ENCODE measurements at places on chromosomes 5 and 9.

DNA sequence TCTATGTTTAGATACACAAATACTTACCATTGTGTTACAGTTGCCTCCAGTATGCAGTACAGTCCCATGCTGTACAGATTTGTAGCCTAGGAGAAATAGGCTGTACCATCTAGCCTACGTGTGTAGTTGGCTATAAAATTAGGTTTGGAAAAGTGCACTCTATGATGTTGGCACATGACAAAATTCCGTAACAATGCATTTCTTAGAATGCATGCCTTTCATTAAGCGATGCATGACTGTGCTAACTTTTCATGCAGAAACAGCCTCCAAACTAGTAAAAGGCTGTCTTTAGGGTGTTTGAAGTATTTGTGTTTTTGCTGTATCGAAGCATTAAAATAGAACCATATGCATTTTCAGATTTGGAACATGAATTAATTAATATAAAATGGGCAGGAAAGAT, 157.9 kb downstream of the RMI1 start:
- H3K4me1 ChIP-seq, result peaks cover 3% of the 10 kb centered on the region
- H3K36me3 ChIP-seq, result no peaks in the 10 kb centered on the region
- DNase-seq, result no peak
- no peak overlapping the region for H3K27ac ChIP-seq
- H3K4me3 ChIP-seq, result no peak overlapping the region

- no peak for DNase-seq
- H3K4me3 ChIP-seq, result no peak overlapping the region
- no peaks in the 10 kb centered on the region for H3K4me1 ChIP-seq
- no peak overlapping the region for H3K27ac ChIP-seq
- H3K27me3 ChIP-seq, result no peaks in the 10 kb centered on the region
Measured at GRCh38 chr9:126131066-126132010, 195.3 kb upstream of the MVB12B start.

DNA sequence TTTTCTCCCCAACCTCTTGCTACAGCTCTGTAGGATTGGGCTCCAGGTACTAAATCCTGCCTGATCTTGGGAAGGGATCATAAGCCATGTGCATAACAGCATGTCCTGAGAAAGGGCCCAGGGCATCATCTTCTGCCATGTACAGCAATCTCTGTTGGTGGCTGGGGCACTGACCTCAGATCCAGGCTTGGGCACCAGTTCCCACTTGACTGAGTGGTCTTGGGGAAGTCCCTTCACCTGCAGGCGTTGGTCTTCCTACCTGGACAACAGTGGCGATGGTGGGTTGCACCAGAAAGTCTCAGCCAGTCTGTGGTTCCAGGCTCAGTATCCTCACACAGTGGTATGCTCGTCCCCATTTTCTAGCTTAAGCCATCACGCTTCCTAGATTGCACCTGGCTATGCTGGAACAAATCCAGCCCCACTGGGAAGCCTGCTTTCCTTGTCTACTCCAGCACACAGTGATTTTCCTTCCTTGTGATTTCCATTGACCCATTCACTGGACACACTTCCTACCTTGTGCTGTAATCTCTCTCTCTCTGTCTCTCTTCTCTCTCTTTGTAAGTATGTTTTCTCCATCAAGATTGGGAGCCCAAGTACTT, 121.7 kb upstream of the PITX1 start:
- H3K27ac ChIP-seq, result no peak overlapping the region
- H3K36me3 ChIP-seq, result no peaks in the 10 kb centered on the region
- H3K4me1 ChIP-seq, result no peaks in the 10 kb centered on the region
- H3K27me3 ChIP-seq, result no peaks in the 10 kb centered on the region
- H3K4me3 ChIP-seq, result no peak overlapping the region

DNA sequence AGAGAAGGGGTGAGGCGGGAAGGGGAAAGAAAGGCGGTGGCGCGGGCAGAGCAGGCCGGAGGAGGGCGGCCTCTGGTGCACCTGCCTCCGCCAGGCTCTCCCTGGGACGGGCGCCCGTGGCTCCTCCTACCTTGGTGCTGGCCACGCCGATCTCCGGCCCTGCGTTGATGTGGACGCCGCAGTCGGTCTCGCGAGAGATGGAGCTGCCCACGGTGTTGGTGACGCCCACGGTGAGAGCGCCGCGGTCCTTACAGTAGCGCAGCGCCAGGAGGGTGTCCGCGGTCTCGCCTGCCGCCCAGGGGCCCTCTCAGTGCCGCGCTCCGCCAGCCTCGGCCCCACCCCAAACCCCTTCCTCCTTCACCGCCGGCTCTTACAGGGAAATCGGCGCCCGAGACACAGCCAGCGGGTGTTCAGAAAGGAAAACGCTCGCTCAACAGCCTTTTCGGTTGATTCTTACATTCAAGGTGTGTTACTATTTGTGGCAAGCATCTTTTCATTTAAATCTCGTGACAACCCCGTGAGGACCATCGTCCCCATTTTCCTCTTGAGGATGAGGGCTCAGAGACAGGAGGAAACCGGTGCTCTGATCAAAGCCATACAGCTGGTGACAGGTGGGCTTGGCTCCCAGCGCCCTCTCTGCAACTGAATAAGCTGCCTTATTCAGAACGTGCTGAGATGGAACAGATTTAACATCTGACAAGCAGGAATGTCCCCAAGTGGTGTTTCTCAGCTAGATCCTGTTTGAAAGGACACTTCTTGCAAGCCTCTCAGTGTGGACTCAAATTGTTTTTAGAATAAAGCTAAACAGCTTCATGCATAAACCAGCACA, 22.0 kb upstream of the MAPK9 start:
- peak; percentile 78 for DNase-seq
- peak overlapping the region; percentile 84 for H3K4me3 ChIP-seq

- DNase-seq, result no peak
- H3K4me3 ChIP-seq, result no peak overlapping the region
- no peaks in the 10 kb centered on the region for H3K36me3 ChIP-seq
- H3K27ac ChIP-seq, result no peak overlapping the region
Measured at GRCh38 chr5:68740226-68740910, 353.4 kb upstream of the SLC30A5 start.

GRCh38 chr9:5563886-5564285, 53.6 kb downstream of the PDCD1LG2 start:
- no peak for DNase-seq
- H3K4me1 ChIP-seq, result no peaks in the 10 kb centered on the region
- H3K27me3 ChIP-seq, result no peaks in the 10 kb centered on the region

DNA sequence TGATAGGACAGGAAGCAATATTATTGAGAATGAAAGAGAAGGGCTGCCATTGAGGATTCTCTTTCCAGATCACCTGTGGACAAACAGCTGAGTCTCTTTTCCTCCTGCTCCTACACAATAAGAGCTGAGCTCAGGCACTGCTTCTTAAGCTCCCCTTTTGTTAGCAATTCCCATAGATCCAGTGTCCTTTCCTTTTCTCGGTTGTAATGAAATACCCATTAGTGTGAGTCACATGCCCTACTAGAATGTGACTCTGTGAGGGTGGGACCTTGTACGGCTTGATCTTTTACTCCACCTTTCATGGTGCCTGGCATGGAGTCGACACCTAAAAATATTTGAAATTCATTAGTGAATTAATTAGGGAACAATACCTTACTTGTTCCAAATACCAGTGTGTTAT, 269.2 kb downstream of the NR3C1 start:
- H3K36me3 ChIP-seq, result no peaks in the 10 kb centered on the region
- no peak overlapping the region for H3K27ac ChIP-seq
- H3K4me1 ChIP-seq, result peaks cover 16% of the 10 kb centered on the region
- H3K4me3 ChIP-seq, result no peak overlapping the region
- no peaks in the 10 kb centered on the region for H3K27me3 ChIP-seq
- DNase-seq, result no peak

- no peaks in the 10 kb centered on the region for H3K4me1 ChIP-seq
Measured at GRCh38 chr9:130479587-130479986, 34.8 kb downstream of the ASS1 start.

GRCh38 chr9:85553475-85553874, 188.3 kb downstream of the AGTPBP1 start:
- no peak for DNase-seq
- no peak overlapping the region for H3K4me3 ChIP-seq
- H3K4me1 ChIP-seq, result no peaks in the 10 kb centered on the region
- no peaks in the 10 kb centered on the region for H3K36me3 ChIP-seq
- no peaks in the 10 kb centered on the region for H3K27me3 ChIP-seq

DNA sequence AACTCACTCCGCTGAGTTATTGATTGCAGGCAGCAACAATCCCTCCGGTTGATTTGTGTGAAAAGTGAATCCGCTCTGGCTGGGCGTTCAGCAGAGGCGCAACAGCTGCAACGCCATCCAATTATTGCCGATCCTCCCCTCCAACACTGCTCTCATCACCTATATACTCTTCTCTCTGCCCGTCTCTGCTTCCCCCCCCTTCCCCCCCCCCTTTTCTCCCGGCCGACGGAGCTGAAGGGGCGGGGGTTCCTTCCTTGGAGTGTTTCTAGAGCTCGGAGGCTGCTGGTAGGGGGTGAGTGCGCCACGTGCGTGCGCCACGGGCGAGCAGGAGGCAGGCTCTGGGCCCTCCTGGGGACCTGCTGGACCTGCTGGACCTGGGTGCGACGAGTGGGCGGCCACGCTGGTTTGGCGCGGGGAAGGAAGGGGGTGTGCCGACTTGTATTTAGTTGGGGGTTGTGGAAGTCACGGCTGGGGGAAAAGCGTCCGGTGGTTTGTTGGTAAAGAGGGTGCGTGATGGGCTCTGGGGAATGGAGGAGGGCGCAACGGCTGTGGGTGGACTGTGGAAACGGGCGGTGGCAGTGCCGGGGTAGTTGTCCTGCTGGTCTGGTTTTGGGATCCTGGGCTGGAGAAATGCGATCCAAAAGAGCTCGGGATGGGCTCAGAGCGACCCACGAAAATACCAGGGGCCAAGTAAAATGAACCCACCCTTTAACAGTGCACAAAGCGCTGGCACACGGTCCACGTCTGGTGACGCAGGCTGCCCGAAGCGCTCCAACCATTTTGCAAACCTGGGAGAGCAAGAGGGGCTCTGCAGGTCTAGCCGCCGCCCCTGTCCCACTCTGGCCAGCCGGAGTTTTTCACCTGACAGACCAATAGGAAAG, 6.4 kb upstream of the MEF2C start:
- H3K4me1 ChIP-seq, result no peaks in the 10 kb centered on the region
- peak; percentile 70 for DNase-seq
- peak overlapping the region; percentile 68 for H3K4me3 ChIP-seq
- H3K27me3 ChIP-seq, result no peaks in the 10 kb centered on the region

GRCh38 chr5:175796536-175797499, 74.6 kb upstream of the CPLX2 start:
- no peak overlapping the region for H3K4me3 ChIP-seq
- H3K4me1 ChIP-seq, result no peaks in the 10 kb centered on the region
- no peaks in the 10 kb centered on the region for H3K36me3 ChIP-seq
- H3K27ac ChIP-seq, result no peak overlapping the region
- no peaks in the 10 kb centered on the region for H3K27me3 ChIP-seq

DNA sequence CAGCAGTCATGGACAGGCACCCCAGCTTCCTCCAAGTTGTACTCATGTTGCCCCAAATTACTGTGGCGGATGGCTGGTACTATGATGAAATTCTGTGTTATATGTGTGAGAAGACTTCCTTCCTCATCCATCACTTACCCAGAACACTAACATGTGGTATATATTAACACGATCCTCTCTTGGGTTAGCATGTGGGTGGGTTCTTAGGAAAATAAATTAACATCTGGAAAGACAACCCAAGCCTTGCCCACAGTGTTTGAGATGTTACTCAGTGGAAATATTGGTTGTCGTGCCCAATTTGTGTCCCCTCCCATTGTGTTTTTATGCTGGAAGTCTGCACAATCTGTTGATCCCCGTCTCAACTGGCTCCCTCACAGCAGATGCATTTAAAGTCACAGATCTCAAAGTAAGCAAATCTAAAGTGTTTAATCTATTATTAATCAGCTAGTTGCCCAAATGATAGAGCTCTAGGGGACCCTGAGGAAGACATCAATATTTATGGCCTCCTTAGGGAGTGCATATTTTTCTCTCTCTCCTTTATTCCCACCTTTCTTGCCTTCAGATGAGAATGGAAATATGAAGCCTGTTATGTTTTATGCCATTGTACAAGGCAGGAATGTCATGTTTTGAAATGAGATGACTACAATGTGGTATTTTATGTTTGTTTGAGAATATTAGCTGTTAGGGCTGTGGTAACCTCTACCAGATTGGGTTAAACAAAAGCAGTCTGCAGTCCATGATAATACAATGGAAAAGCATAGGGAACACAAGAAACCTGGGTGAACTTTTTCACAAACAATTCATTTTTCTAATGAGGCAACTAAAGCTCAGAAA, 93.9 kb downstream of the GRIA1 start:
- no peaks in the 10 kb centered on the region for H3K36me3 ChIP-seq
- no peaks in the 10 kb centered on the region for H3K27me3 ChIP-seq
- DNase-seq, result no peak
- H3K4me1 ChIP-seq, result no peaks in the 10 kb centered on the region
- no peak overlapping the region for H3K27ac ChIP-seq

DNA sequence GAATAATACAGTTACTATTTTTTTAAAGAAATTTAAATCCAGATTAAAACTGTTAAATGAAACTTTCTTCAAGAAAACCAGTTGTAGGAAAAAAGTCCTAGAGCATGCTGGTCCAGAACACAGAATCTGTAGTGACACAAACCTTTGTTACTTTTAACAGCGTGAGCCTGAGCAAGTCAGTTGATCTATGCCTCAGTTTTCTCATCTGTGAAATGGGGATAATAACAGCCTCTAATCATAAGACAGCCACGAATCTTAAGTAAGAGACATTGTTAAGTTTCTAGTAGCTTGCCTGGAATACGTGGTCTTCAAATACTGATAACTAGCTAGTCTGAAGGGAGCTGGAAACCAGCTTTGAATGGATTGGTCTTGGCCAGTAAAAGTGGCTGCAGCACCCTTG, 158.6 kb downstream of the ADAMTS12 start:
- DNase-seq, result no peak
- no peaks in the 10 kb centered on the region for H3K36me3 ChIP-seq
- no peaks in the 10 kb centered on the region for H3K4me1 ChIP-seq

DNA sequence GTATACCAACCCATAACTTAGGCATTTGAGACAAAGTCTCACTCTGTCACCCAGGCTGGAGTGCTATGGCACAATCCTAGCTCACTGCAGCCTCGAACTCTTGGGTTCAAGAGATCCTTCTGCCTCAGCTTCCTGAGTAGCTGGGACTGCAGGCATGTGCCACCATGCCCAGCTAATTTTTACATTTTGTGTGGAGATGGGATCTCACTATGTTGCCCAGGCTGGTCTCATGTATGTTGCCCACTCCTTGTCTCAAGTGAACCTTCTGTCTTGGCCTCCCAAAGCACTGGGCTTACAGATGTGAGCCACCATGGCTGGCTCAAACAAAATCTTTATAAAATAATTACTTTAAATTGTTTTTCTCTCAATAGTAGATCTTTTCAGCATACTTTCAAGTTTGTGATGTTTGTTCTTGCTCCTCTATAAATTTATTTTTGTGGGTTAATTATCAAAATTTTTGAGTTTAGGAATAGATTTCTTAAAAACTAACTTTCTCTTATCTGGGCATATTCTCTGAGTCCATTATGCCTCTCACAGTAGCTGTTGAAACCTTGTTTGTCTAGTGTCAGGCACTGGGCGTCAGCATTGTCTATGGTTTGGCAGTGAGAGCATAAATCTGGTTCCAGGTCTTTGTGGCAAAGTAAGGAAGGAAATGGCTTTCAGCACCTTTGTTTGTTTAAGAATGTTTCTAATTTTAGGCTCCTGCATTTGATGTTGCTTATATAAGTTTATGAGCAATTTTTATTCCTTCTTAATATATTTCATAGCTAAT, 38.7 kb downstream of the NLN start:
- no peak for DNase-seq
- H3K27me3 ChIP-seq, result no peaks in the 10 kb centered on the region
- no peak overlapping the region for H3K4me3 ChIP-seq
- no peaks in the 10 kb centered on the region for H3K4me1 ChIP-seq

GRCh38 chr5:137201876-137202275, 297.2 kb downstream of the SPOCK1 start:
- H3K27me3 ChIP-seq, result no peaks in the 10 kb centered on the region
- no peak overlapping the region for H3K4me3 ChIP-seq
- no peaks in the 10 kb centered on the region for H3K36me3 ChIP-seq
- no peak overlapping the region for H3K27ac ChIP-seq
- H3K4me1 ChIP-seq, result no peaks in the 10 kb centered on the region

Data from kidney (tissue), 22 donors.